Peyer's patch (tissue), 4 donors: ENCODE measurements at places on chromosomes 3 and 15. TPM values are rescaled to one million over a fixed set of nuclear protein-coding genes. Genes with fewer than 3 reads are reported as not detected.
A peak's percentile ranks its signal among the peaks of the same experiment; 100 is the strongest.

GRCh38 chr3:153052096-153052460 lies 109.9 kb upstream of the RAP2B start:
- H3K4me3 ChIP-seq: no peak overlapping the region
- peak overlapping the region; percentile 40 for H3K27ac ChIP-seq
- H3K36me3 ChIP-seq: no peaks in the 10 kb centered on the region
- no peaks in the 10 kb centered on the region for H3K4me1 ChIP-seq
- no peaks in the 10 kb centered on the region for H3K27me3 ChIP-seq

DNA sequence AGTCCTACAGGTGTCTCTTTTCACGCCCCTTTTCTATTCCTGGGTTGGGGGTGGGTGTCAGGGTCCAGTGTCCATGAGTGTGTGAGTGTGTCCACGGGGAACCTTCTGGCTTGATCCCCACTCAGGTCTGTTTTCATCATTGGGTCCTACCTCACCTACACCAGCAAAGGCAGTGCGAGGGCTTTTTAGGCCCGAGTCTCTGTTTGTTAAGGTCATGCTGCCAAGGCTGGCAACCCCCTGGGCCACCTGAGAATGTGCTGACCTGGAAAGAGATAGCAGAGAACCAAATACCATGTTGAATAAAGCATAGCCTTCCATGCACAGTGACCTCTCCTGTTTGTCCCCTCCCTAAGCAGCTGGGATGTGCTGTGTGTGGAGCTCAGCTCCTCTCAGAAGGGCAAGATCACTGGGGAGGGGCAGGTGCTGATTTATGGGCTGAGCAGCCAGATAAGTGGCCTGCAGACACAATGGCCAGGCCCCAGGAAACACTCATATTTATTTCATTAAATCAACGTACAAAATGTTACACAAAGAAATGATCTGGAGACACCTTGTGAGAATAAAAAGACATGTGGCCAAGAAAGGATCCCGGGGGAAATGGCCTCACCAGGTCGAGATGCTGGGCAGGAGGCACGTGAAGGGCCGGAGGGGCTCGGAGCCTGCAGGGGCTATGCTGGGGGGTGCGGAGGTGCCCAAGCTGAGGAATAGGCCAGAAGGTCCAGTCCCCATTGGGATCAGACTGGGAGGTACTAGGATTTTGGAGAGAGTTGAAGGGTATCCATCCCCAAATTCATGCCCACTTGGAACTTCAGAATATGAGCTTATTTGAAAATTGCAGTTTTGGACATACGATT lies 36.1 kb downstream of the RAB6B start:
- DNase-seq: no peak
- no peaks in the 10 kb centered on the region for H3K4me1 ChIP-seq
- H3K36me3 ChIP-seq: no peaks in the 10 kb centered on the region
- no peak overlapping the region for H3K27ac ChIP-seq
- no peak overlapping the region for H3K4me3 ChIP-seq

DNA sequence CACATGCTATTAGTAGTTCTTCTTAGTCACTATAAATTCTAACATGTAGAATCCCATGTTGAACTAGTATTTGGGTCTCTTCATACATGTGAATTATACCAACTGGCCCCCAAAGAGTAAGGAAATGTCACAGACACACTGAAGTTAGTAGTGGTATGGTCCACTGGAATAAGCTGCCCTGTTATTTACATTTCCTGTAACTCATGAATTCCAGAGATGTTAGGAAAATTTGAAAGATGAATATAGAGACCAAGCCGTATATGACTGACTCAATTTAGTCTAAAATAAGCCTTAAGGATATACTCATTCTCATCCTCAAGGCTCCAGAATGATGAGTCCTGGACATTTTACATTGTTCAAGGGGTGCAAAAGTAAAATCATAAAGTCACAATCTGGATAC lies 81.2 kb downstream of the FBXL22 start:
- no peaks in the 10 kb centered on the region for H3K4me1 ChIP-seq
- H3K4me3 ChIP-seq: no peak overlapping the region
- H3K36me3 ChIP-seq: peaks cover 82% of the 10 kb centered on the region
- H3K27me3 ChIP-seq: no peaks in the 10 kb centered on the region
- no peak for DNase-seq
- H3K27ac ChIP-seq: no peak overlapping the region

GOLGA8G gene
- total RNA-seq: not detected

BSN gene
- 0.76 TPM for total RNA-seq
